ENCODE measurements at places on chromosomes 4 and X.

DNA sequence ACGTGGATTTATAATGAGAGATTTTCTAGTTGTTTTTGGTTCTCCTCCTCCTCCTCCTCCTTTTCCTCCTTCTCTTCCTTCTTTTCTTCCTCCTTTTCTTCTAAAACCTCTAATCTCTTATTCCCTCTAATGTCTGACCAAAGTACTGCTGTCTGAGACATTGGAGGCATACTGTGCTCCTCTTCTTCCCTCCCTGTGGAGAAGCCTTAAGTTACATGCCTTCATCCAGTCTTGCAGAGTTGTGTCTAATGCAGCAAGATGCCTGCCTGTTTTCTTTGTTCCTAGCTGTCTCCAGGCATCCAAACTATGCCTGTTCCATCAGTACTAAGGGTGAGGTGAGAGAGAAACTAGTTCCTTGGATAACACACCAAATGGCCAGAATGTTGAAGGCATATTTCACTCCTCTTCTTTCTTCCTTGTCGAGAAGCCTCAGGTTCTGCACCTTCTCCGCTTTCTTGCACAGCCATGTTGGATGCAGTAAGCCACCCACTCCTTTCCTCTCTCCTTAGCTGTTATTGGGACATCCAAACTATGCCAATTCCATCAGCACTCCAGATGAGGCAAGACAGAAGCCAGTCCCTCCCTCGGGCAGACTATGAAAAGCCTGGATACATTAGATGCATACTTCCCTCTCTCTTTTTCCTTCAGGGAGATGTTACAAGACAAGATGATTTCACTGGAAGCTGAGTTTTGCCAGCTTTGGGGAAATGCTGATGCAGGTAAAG, 285.7 kb upstream of the TRAM1L1 start:
- no peak for DNase-seq

DNA sequence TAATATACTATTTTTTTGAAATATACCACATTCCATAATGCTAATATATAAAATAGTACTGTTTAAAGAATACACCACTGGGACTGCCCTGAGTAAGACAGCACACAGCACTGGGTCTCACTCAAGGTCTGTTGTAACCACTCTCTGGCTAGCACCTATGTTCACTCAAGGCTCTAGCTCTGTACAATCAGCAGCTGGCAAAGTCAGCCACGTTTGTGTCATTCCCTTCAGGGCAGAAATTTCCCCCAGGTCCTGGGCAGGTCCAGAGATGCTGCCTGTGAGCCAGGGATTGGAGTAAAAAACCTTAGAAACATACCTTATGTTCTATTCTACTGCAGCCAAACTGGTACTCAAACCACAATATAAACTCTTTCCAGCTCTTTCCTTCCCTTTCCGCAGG, 1160.2 kb upstream of the ADGRL3 start:
- no peak for DNase-seq

- DNase-seq: no peak
These were observed 49.6 kb downstream of the GRIA2 start for GRCh38 chr4:157270108-157270507.

- peak; percentile 66 for DNase-seq
These were observed 367.0 kb downstream of the BCOR start for GRCh38 chrX:39730662-39731329.

DNA sequence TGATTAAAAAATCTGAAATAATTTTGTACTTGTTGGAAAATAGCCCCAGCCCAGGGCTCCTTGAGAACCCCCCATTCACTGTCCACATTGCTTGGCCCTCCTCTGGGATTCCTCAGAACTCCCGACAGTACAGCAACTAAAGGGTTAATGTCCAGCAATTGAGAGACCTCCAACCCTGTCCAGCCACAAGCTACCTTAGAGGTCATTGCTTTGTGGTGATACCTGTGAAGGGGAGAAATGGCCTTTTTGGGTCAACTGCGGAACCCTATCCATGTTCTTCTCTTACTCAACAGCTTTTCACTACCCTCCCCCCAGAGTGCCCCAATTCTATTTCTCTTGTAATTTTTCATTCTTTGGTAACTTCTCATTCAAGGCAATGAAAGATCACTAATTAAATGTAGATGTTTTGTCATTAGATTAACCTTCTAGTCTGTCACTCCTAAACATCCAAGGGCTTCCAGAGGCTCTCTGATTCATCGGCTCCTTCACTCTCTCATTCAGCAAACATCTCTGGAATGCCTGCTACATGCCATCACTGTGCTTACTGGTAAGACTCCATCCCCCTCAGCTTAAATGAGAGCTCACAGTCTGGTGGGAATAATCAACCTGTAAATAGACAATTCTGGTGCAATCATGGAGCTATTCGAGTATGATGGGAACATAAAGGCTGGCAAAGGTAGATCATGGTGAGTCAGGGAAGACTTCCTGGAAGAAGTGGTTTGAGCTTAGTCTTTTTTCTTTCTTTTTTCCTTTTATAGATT, 241.4 kb upstream of the PGRMC2 start:
- DNase-seq: peak; percentile 34

GRCh38 chr4:136395212-136395722, 1137.0 kb downstream of the PCDH18 start:
- no peak for DNase-seq
